Dermis lymphatic vessel endothelial cell (primary cell): ENCODE measurements at places on chromosomes 2 and 18. TPM values are rescaled to one million over a fixed set of nuclear protein-coding genes. Genes with fewer than 3 reads are reported as not detected.

The RGPD3 gene
- 0.11 and 0.17 TPM in 2 replicates for total RNA-seq

The ELOA2 gene
- total RNA-seq: not detected in 2 replicates

The TRABD2A gene
- total RNA-seq: 0.17 and 0.98 TPM in 2 replicates

The ZNF532 gene
- total RNA-seq: 44.4 and 55.6 TPM in 2 replicates

The PAX8 gene
- total RNA-seq: 0.11 and 0.17 TPM in 2 replicates

The CD8A gene
- total RNA-seq: not detected in 2 replicates

The RBM44 gene
- total RNA-seq: 0.86 and 1.1 TPM in 2 replicates

The TFCP2L1 gene
- total RNA-seq: not detected in 2 replicates

The CERKL gene
- total RNA-seq: not detected in 2 replicates

The FOXI3 gene
- total RNA-seq: not detected in 2 replicates

The GCG gene
- not detected in 2 replicates for total RNA-seq

The TMEM163 gene
- not detected in 2 replicates for total RNA-seq

The NEU4 gene
- total RNA-seq: under 0.01 TPM in 1 of 2 replicates, not detected in the other

The IL36A gene
- total RNA-seq: not detected in 2 replicates

The FAM237A gene
- not detected in 2 replicates for total RNA-seq

The OTOS gene
- not detected in 2 replicates for total RNA-seq

The PDE1A gene
- 9.8 and 14.0 TPM in 2 replicates for total RNA-seq

The SERPINB4 gene
- not detected in 2 replicates for total RNA-seq

The C2orf15 gene
- 0.11 and 0.26 TPM in 2 replicates for total RNA-seq

The CRYGC gene
- total RNA-seq: not detected in 2 replicates

The PLCD4 gene
- total RNA-seq: 1.3 and 2.6 TPM in 2 replicates

The TM4SF20 gene
- not detected in 2 replicates for total RNA-seq

The STAT1 gene
- total RNA-seq: 51.8 and 59.3 TPM in 2 replicates

The MARCO gene
- total RNA-seq: not detected in 2 replicates

The ATRAID gene
- total RNA-seq: 107 and 121 TPM in 2 replicates

The TGOLN2 gene
- total RNA-seq: 61.5 and 71.8 TPM in 2 replicates

The ABHD1 gene
- not detected in 2 replicates for total RNA-seq

The UCN gene
- total RNA-seq: 0.22 and 0.34 TPM in 2 replicates

The FAM136A gene
- total RNA-seq: 15.0 and 21.1 TPM in 2 replicates

The CNNM4 gene
- 1.3 and 1.6 TPM in 2 replicates for total RNA-seq

The ZNF396 gene
- total RNA-seq: 0.95 and 0.98 TPM in 2 replicates

The DQX1 gene
- 0.09 and 0.11 TPM in 2 replicates for total RNA-seq

The RAB12 gene
- total RNA-seq: 48.4 and 51.4 TPM in 2 replicates

The SFT2D3 gene
- 4.8 and 6.2 TPM in 2 replicates for total RNA-seq

The PTH2R gene
- under 0.01 TPM in 2 replicates for total RNA-seq

The VWC2L gene
- not detected in 2 replicates for total RNA-seq

The TEKT4 gene
- total RNA-seq: not detected in 2 replicates

The HOXD8 gene
- 23.8 and 44.3 TPM in 2 replicates for total RNA-seq

The RAB6C gene
- total RNA-seq: under 0.01 TPM in 1 of 2 replicates, not detected in the other

The IHH gene
- total RNA-seq: under 0.01 and 0.09 TPM in 2 replicates

The SGPP2 gene
- not detected in 2 replicates for total RNA-seq

The APOB gene
- total RNA-seq: under 0.01 TPM in 2 replicates

The NEB gene
- 0.43 and 0.60 TPM in 2 replicates for total RNA-seq

The NEUROD1 gene
- total RNA-seq: not detected in 2 replicates

The PTPN2 gene
- 16.7 and 20.8 TPM in 2 replicates for total RNA-seq

The PDIA6 gene
- 412 and 421 TPM in 2 replicates for total RNA-seq

The ZRANB3 gene
- 3.3 and 6.0 TPM in 2 replicates for total RNA-seq

The CDCA7 gene
- total RNA-seq: 2.0 and 3.2 TPM in 2 replicates

The ANKRD23 gene
- 0.43 and 2.0 TPM in 2 replicates for total RNA-seq

The REG1B gene
- total RNA-seq: not detected in 2 replicates

The CYTIP gene
- not detected in 2 replicates for total RNA-seq

The GLI2 gene
- total RNA-seq: 0.09 and 0.76 TPM in 2 replicates

The PAX3 gene
- under 0.01 and 0.33 TPM in 2 replicates for total RNA-seq

The DAW1 gene
- total RNA-seq: not detected in 2 replicates

The SNTG2 gene
- 0.26 and 0.33 TPM in 2 replicates for total RNA-seq

The C1GALT1C1L gene
- total RNA-seq: 0.09 TPM in 1 of 2 replicates, not detected in the other
